ENCODE measurements at places on chromosomes 13 and 19.

- peak; percentile 69 for DNase-seq
Observed at GRCh38 chr19:14381689-14382474, 638 bp downstream of the ADGRE5 start.

- DNase-seq = no peak
Observed at GRCh38 chr19:31838163-31838815, 489.1 kb upstream of the TSHZ3 start.

GRCh38 chr19:49890349-49891311 is 6.1 kb downstream of the IL4I1 start:
- DNase-seq = no peak

GRCh38 chr19:39265321-39265916 is 2.8 kb upstream of the IFNL2 start:
- no peak for DNase-seq

GRCh38 chr19:6694147-6694815 is 24.3 kb upstream of the TNFSF14 start:
- no peak for DNase-seq

DNA sequence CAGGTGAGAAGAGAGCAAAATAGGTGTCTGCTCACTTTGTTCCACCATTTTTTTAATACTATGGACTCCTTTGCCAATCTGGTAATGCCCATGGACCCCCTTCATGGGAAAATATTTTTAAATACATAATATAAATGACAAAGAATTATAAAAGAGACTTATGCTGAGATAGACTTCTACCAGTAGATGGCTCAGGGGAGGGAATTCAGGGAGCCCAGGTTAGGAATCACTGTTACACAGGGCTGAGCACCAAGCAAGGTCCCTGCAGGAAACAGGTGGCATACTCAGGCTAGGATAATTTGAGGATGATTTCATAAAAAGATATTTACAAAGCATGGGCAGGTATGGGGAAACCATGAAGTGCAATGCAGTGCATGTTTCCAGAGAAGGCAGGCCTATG is 525.9 kb downstream of the FGF9 start:
- DNase-seq = no peak

DNA sequence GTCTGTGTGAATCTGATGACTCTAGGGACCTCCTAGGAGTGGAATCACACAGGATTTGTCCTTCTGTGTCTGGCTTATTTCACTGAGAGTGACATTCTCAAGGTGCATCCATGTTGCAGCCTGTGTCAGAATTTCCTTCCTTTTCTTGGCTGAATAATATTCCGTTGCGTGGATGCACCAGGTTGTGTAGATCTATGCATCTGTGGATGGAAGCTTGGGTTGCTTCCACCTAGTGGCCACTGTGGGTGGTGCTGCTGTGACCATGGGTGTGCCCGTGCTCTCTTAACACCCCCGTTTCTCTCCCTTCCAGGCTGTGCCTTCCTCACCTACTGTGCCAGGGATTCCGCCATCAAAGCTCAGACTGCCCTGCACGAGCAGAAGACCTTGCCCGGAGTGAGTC is 26.2 kb downstream of the CELF5 start:
- no peak for DNase-seq

DNA sequence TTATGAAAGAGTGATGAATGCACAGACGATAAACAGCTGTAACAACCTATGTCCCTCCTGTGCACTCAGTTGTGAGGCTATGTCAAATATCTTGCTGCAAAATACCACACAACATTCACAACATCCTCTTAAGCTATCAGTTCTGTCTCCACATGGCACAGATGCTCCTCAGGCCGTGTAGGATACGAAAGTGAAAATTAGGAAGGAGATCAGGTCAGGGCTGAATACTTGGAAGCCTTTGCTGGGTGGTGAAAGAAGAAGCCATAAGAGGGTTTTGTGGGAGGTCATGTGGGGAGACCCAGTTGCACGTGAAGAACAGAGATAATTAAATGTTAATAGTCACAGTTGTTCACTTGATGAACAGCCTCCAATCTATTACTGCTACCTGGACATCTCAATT is 58.9 kb downstream of the RXFP2 start:
- DNase-seq = no peak
